ENCODE measurements at places on chromosomes 4 and X.

DNA sequence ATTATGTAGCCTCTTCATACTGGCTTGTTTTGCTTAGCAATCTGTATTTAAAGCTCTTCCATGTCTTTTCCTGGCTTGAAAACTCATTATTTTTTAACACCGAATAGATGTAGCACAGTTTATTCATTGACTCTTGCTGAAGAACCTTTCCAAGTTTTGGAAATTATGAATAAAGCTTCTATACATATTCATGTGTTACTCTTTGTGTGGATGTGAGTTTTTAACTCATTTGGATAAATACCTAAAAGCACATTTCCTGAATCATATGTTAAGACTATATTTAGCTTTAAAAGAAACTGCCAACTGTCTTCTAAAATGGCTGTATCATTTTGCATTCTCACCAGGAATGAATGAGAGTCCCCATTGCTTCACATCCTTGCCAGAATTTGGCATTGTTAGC, 2061.7 kb upstream of the AGA start:
- no peak for DNase-seq

- no peak for DNase-seq
Measured at GRCh38 chr4:128775916-128776315, 33.6 kb upstream of the JADE1 start.

DNA sequence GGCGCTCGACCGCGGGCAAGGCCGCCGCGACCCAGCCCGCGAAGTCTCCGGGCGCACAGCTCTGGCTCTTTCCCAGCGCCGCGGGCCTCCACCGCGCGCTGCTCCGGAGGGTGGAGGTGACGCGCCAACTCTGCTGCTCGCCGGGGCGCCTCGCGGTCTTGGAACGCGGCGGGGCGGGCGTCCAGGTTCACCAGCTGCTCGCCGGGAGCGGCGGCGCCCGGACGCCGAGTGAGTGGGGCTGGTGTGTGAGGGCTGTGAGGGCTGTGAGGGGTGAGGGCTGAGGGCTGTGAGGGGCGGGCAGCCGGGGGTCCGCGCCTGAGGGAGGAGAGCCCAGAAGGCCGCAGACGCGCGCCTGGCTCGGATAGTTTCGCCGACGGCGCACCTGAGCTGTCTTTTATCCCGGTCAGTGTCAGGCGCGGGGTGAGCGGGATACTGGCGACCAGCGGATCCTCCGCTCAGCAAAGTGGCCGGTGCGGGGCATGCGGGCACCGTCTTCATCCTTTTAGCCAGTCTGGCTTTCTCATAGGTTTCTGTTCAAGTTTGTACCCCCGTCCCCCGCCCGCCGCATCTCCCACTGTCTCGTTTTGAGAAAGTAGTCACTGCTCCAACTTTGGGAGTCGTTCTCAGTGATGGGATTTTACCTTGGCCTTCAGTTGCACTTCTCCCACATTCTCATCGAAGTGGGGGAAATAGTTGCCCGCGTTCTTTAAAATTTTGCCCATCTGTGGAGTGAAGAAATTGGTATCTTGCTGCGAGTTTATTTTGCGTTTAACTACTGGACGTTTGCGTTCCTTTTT, 586 bp downstream of the HERC5 start:
- DNase-seq = no peak

DNA sequence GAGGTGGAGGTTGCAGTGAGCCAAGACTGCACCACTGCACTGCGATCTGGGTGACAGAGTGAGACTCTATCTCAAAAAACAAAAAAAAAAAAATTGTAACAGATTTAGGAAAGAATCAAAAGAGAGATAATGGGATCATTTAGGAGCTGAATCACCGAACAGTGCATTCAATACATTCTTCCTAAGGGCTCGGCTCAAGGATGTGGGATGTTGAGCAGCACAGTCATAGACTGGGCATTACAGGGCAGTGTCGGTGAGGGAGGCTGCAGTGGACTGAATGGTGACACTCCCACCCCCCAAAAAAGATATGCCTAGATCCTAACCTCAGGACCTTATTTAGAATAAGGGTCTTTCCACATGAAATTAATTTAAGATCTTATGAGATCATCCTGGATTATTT, 70.0 kb downstream of the EVC2 start:
- no peak for DNase-seq

- no peak for DNase-seq
Measured at GRCh38 chr4:100359441-100359840, 158.4 kb downstream of the EMCN start.

DNA sequence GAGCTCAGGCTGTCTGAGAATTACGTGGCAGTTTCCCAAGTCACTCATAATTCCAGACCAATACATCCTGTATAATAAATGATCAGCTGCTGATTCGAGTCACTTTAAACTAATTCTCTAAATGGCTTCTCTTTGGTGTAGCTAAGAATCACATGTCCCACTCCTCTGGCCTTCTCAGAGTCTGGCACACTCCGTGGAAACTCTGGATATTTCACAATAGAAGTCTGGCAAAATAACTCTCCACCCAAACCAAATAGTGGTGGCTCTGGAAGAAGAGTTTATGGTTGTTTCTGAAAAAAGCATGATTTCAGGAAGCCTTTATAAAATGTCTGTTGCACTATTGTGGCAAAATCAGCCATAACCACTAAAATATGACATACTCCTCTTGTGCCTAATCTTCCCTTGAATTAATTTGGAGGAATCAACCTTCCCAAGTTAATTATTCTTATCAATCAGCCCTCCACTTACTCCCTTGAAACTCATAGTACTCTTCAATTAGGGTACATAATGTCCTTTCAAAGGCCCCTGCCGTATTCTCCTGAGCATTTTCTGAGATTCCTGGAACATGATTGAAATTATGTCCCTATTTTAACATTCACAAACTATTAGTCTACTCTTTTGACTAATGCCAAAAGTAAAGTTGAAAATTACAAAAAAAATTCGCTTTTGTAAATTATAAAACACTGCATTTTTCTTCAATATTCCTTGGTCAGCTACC, 991.6 kb downstream of the FAT4 start:
- no peak for DNase-seq
